ENCODE measurements at places on chromosomes 16 and 17.

DNA sequence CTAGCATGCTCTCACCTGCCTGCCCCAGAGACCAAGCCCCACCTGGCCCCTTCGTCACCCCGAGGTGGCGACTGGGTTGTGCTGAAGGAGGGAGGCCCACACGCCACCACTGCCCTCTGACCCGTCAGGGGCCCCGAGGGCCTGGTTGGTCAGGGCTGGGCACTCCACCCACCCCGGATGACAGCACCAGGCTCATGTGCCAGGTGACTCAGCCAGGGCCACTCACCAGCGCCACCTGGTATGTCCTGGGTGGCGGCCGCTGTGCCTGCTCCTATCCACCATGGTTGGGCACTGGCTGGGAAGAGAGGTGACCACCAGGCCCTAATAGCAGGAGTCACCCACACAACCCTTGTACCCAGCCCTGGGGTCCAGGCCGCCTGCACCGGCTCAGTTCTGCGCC lies 68.9 kb downstream of the JPH3 start:
- H3K4me1 ChIP-seq: peaks cover 5% of the 10 kb centered on the region
- no peak for DNase-seq
- no peaks in the 10 kb centered on the region for H3K36me3 ChIP-seq
- no peak overlapping the region for H3K4me3 ChIP-seq

DNA sequence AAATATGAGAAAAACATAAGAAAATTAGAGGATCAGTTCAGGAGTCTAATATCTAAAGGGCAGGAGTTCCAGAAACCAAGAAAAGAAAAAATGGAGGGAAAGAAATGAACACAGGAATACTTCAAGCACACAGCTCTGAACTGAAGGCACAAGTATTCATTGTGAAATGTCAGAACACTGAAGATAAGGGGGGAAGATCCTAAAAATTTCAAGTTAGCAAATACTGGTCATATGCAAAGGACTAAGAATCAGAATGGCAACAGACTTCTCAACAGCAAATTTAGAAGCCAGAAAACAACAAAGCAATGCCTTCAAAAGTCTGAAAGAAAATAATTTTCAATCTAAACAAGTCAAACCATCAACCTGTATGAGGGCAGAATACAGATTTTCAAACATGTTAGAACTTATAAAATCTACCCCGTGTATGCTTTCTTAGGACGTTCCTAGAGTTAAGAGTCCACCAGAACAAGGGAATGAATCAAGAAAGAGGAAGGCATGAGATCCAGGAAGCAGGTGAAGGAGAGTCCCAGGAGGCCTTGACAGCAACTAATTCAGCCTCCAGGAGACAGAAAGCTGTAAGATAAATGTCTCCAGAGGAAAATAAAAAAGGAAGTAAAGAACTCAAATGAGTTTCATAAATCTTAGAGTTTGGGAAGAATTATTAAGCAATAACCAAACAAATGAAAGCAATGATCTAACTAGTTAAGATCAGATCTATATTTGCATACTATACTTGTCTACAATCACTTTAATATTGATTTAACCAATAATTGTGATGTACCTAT lies 2.8 kb downstream of the BRD7 start:
- peaks cover 54% of the 10 kb centered on the region for H3K4me1 ChIP-seq
- no peaks in the 10 kb centered on the region for H3K27me3 ChIP-seq
- H3K4me3 ChIP-seq: no peak overlapping the region
- H3K36me3 ChIP-seq: peaks cover 39% of the 10 kb centered on the region
- no peak overlapping the region for H3K27ac ChIP-seq

- H3K36me3 ChIP-seq: no peaks in the 10 kb centered on the region
- H3K27me3 ChIP-seq: peaks cover 16% of the 10 kb centered on the region
- no peak overlapping the region for H3K4me3 ChIP-seq
- no peak overlapping the region for H3K27ac ChIP-seq
Measured at GRCh38 chr16:46885960-46886763, 2.0 kb downstream of the GPT2 start.

DNA sequence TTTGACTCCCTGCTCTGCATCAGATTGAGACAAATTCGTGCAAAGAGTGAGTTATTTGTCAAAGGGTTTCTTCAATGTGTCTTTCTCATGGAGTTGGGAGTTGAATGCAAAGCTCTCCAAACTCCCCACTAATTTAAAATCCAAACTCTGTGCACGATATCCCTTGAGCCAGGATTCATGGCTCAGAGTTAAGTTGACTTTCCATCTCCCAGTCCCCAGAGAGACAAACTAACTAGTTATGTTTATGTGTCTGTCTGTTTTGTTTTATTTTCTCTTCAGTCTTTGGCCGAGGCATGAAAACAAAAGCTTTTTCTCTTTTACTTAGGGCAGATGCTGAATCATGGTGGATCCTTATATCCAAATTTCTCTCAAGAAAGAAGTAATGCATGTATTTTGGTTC lies 570.0 kb upstream of the CDH5 start:
- no peaks in the 10 kb centered on the region for H3K36me3 ChIP-seq
- H3K4me1 ChIP-seq: no peaks in the 10 kb centered on the region
- no peaks in the 10 kb centered on the region for H3K27me3 ChIP-seq
- no peak overlapping the region for H3K27ac ChIP-seq

GRCh38 chr17:76947771-76948170 lies 79.6 kb downstream of the MGAT5B start:
- no peaks in the 10 kb centered on the region for H3K27me3 ChIP-seq
- DNase-seq: no peak
- no peak overlapping the region for H3K4me3 ChIP-seq
- no peaks in the 10 kb centered on the region for H3K36me3 ChIP-seq
- no peaks in the 10 kb centered on the region for H3K4me1 ChIP-seq

- DNase-seq: no peak
- H3K36me3 ChIP-seq: no peaks in the 10 kb centered on the region
- H3K27me3 ChIP-seq: no peaks in the 10 kb centered on the region
- H3K4me1 ChIP-seq: no peaks in the 10 kb centered on the region
Measured at GRCh38 chr16:7113395-7113794, 219.2 kb upstream of the RBFOX1 start.

DNA sequence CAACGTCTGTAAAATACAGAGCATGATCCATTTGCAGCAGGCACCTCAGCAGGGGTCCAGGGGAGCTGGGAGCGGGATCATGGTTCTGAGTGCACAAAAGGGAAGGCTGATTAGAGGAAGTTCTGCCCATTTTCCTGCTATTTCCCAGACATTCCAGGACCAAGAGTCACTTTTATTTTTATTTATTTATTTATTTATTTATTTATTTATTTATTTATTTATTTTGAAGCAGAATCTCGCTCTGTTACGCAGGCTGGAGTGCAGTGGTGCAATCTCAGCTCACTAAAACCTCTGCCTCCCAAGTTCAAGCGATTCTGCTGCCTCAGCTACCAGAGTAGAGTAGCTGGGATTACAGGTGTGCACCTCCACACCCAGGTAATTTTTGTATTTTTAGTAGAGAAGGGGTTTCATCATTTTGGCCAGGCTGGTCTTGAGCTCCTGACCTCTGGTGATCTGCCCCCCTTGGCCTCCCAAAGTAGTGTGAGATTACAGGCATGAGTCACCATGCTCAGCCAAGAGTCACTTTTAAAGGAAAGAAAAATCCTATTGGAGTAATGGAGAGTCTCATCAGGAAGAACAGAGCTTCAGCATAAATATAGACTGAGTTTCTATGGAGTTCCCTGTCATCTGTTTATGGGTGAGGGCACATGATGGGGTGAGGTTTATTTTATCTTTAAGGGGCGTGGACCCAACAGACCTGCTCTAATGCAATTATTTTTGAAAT lies 355.2 kb downstream of the HAPSTR1 start:
- no peak overlapping the region for H3K27ac ChIP-seq
- no peaks in the 10 kb centered on the region for H3K36me3 ChIP-seq
- DNase-seq: no peak
- H3K4me3 ChIP-seq: no peak overlapping the region
- H3K4me1 ChIP-seq: no peaks in the 10 kb centered on the region

DNA sequence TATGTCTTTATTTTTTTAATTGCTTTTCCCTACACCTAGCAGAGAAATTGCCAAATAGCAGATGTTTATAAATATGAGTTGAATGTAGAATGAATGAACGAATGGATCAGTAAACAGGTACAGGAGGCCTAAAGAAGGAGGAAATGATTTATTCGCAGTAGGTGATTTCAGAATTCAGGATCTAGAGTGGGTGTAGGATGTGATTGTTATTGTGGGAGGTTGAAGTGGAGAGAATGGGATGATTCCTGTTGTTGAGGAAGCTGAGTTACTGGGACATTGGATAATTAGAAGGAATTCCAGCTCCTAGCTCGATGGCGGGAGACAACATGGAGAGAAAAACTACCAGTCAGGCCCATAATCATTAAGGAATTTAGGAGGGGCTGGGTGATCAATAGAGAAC lies 42.2 kb downstream of the MRTFB start:
- H3K4me3 ChIP-seq: no peak overlapping the region
- no peak for DNase-seq
- H3K36me3 ChIP-seq: no peaks in the 10 kb centered on the region
- H3K27ac ChIP-seq: no peak overlapping the region
- H3K27me3 ChIP-seq: no peaks in the 10 kb centered on the region
- peaks cover 18% of the 10 kb centered on the region for H3K4me1 ChIP-seq

- H3K4me1 ChIP-seq: peaks cover 42% of the 10 kb centered on the region
- peaks cover 7% of the 10 kb centered on the region for H3K36me3 ChIP-seq
- H3K27me3 ChIP-seq: no peaks in the 10 kb centered on the region
- H3K27ac ChIP-seq: peak overlapping the region; percentile 84
- DNase-seq: no peak
- H3K4me3 ChIP-seq: no peak overlapping the region
Measured at GRCh38 chr17:60356940-60357339, 35.0 kb downstream of the USP32 start.

- no peak overlapping the region for H3K27ac ChIP-seq
- no peak overlapping the region for H3K4me3 ChIP-seq
- peaks cover 3% of the 10 kb centered on the region for H3K36me3 ChIP-seq
Measured at GRCh38 chr17:39640591-39641031, 3.7 kb downstream of the STARD3 start.

DNA sequence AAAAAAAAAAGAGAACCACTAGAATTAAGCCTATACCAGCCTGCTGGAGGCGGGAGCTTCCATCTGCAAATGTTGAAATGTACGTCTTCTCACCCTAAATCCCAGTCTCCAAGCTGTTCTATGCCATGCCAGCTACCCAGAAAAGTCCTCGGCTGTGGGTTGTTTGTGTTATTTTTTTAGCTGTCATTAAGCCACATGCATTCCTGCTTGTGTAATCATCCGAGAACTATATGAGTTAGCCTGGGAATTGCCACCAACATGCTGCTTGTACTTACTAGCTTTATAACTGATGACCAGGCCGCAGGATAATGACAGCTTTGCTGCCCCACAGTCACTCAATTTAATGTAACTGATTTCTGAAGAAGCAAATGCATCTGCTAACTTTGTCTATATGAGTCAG lies 313.9 kb upstream of the SALL1 start:
- no peak overlapping the region for H3K4me3 ChIP-seq
- no peak for DNase-seq
- H3K27ac ChIP-seq: no peak overlapping the region
- no peaks in the 10 kb centered on the region for H3K27me3 ChIP-seq
- no peaks in the 10 kb centered on the region for H3K4me1 ChIP-seq
- peaks cover 1% of the 10 kb centered on the region for H3K36me3 ChIP-seq

DNA sequence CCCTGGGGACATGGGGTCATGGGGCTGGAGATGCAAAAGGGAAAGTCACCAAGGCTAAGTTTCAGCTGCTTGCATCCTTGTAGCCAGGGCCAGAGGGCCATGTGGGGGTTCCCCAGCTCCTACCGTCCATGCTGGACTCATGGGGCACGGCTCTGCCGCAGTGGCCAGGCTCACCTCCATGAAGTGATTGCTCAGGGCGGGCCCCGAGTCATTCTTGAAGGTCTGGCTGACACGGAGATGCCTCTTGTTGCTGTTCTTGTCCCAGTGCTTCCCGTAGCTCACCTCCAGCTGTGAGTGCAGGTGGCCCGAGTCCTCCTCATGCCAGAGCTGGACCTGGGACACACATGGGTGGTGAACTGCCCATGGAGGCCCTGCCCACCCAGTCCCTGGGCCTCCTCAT lies 114.5 kb downstream of the RMI2 start:
- no peak overlapping the region for H3K4me3 ChIP-seq
- no peak for DNase-seq
- peaks cover 3% of the 10 kb centered on the region for H3K4me1 ChIP-seq
- H3K36me3 ChIP-seq: no peaks in the 10 kb centered on the region
- H3K27me3 ChIP-seq: no peaks in the 10 kb centered on the region

GRCh38 chr17:68424203-68424602 lies 33.1 kb downstream of the WIPI1 start:
- H3K4me1 ChIP-seq: no peaks in the 10 kb centered on the region
- peaks cover 34% of the 10 kb centered on the region for H3K36me3 ChIP-seq
- no peak overlapping the region for H3K4me3 ChIP-seq
- H3K27ac ChIP-seq: no peak overlapping the region
- H3K27me3 ChIP-seq: no peaks in the 10 kb centered on the region

- H3K27ac ChIP-seq: no peak overlapping the region
- peaks cover 10% of the 10 kb centered on the region for H3K27me3 ChIP-seq
- no peaks in the 10 kb centered on the region for H3K36me3 ChIP-seq
- no peak overlapping the region for H3K4me3 ChIP-seq
- DNase-seq: no peak
Measured at GRCh38 chr16:31148896-31149295, 970 bp downstream of the PRSS36 start.

- H3K36me3 ChIP-seq: no peaks in the 10 kb centered on the region
- DNase-seq: no peak
- H3K4me1 ChIP-seq: peaks cover 6% of the 10 kb centered on the region
Measured at GRCh38 chr17:17036524-17036998, 5.7 kb upstream of the MPRIP start.

- H3K27ac ChIP-seq: no peak overlapping the region
- no peaks in the 10 kb centered on the region for H3K4me1 ChIP-seq
- DNase-seq: no peak
- no peak overlapping the region for H3K4me3 ChIP-seq
Measured at GRCh38 chr17:49071106-49071505, 61.5 kb upstream of the B4GALNT2 start.

GRCh38 chr17:67515490-67516083 lies 138.5 kb downstream of the PITPNC1 start:
- DNase-seq: no peak
- H3K27me3 ChIP-seq: no peaks in the 10 kb centered on the region
- no peak overlapping the region for H3K4me3 ChIP-seq
- H3K36me3 ChIP-seq: peaks cover 4% of the 10 kb centered on the region

- peaks cover 3% of the 10 kb centered on the region for H3K36me3 ChIP-seq
- H3K4me3 ChIP-seq: no peak overlapping the region
- no peak overlapping the region for H3K27ac ChIP-seq
- peaks cover 23% of the 10 kb centered on the region for H3K4me1 ChIP-seq
- H3K27me3 ChIP-seq: no peaks in the 10 kb centered on the region
Measured at GRCh38 chr17:61249649-61250299, 149.9 kb upstream of the TBX2 start.

- no peak overlapping the region for H3K4me3 ChIP-seq
- no peaks in the 10 kb centered on the region for H3K4me1 ChIP-seq
- no peak overlapping the region for H3K27ac ChIP-seq
- H3K27me3 ChIP-seq: peaks cover 11% of the 10 kb centered on the region
- H3K36me3 ChIP-seq: no peaks in the 10 kb centered on the region
Measured at GRCh38 chr16:88423448-88423850, 29.6 kb upstream of the ZFPM1 start.

DNA sequence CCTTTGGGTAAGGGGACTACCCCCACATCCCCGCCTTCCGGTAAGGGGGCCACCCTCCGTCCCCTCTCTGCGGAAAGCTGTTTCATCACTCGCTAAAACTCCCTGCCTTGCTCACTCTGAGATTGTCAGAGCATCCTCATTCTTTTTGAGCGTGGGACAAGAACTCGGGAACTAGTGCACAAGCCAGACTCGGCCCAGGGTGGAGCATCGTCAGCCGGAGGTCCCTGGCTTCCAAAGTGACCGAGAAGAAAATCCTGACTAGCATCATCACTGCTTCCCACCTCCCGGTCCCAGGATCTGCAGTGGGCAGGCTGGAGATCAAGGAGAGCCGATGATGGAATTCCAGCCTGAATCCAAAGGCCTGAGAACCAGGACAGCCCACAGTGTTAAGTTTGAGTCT lies 380.3 kb downstream of the SEC14L1 start:
- no peak overlapping the region for H3K4me3 ChIP-seq
- no peak for DNase-seq
- H3K4me1 ChIP-seq: peaks cover 5% of the 10 kb centered on the region
- no peaks in the 10 kb centered on the region for H3K36me3 ChIP-seq
- no peak overlapping the region for H3K27ac ChIP-seq
